ENCODE measurements at places on chromosomes 16 and 17. TPM values are rescaled to one million over a fixed set of nuclear protein-coding genes. Genes with fewer than 3 reads are reported as not detected.

DNA sequence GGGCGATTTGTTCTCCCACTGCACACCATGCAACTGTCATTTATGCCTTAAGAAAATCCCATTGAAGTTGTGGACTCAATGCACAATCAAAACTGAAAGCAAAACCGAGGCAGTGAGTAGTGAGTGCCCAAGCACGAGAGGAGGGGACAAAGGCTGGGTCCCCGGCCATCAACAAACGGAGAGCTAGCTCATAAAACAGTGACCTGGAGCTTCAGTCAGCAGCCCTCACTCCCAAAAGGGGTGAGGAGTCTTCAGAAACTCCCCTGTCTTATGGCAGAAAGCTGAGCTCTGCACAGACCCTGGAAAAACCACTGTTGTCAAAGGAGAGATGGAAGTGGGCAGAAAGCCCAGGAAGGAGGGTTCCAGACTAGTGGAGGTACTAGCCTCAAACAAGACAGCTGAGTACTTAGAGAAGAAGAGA is 96.9 kb downstream of the ADCY9 start:
- H3K4me3 ChIP-seq: no peak overlapping the region
- DNase-seq: no peak
- H3K27ac ChIP-seq: no peak overlapping the region
- no peaks in the 10 kb centered on the region for H3K4me1 ChIP-seq
- H3K27me3 ChIP-seq: no peaks in the 10 kb centered on the region
- H3K36me3 ChIP-seq: no peaks in the 10 kb centered on the region

PSMC3IP gene
- total RNA-seq: 37.3 TPM

GRCh38 chr17:74950207-74950606 is 14.5 kb downstream of the OTOP3 start:
- H3K4me1 ChIP-seq: no peaks in the 10 kb centered on the region
- peak; percentile 69 for DNase-seq
- H3K27ac ChIP-seq: no peak overlapping the region
- H3K4me3 ChIP-seq: no peak overlapping the region

DNAH2 gene
- 0.42 TPM for total RNA-seq

GRCh38 chr17:50708050-50709000 is 611 bp upstream of the ANKRD40 start:
- DNase-seq: peak; percentile 52
- peak overlapping the region; percentile 94 for H3K4me3 ChIP-seq
- H3K36me3 ChIP-seq: peaks cover 5% of the 10 kb centered on the region
- no peaks in the 10 kb centered on the region for H3K27me3 ChIP-seq
- H3K27ac ChIP-seq: peak overlapping the region; percentile 82
- H3K4me1 ChIP-seq: peaks cover 3% of the 10 kb centered on the region

C16orf96 gene
- 1.5 TPM for total RNA-seq

GRCh38 chr16:22810226-22810625 is 3.7 kb upstream of the HS3ST2 start:
- H3K4me3 ChIP-seq: no peak overlapping the region
- H3K4me1 ChIP-seq: no peaks in the 10 kb centered on the region
- peaks cover 97% of the 10 kb centered on the region for H3K27me3 ChIP-seq
- DNase-seq: no peak

SYNGR2 gene
- total RNA-seq: 47.5 TPM

DNA sequence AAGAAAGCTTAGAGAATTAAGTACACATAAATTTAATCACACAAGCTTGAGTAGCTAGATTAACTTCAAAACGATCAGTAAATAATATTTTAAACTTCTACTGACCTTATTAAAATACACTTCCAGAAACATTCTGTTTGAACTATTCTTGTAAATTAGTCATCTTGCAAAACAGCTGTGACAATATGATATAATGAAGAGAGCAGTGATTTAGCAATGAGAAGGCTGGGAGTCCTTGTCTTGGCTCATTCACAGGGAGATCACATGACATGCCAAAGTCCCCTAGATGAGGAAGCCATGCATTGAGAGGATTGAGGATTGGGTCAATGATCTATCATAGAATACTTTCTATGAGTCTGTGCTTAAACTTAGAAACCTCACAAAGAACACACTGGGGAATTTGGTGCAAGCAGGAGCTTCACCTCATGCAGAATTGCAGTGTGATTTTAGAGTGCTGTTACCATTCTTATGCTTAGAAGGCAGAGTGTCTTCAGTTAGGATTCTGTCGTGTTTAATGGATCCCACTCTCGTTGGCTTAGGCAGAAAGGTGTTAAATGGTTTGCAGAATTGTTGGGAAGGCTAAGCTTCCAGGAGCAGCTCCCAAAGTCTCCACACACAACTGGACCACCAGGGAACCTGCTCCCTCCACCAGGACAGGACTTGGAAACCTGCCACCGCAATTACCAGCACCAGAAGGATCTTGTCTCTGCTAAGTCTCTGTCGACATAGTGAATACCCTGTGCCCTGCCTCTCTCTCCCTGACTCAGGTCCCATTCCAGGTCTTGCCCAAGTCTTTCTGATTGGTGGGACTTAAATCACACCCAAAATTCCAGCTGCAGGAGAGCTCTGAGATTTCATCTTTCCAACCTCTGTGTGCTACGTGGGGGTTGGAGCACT is 87.1 kb downstream of the USP22 start:
- no peaks in the 10 kb centered on the region for H3K36me3 ChIP-seq
- peak; percentile 57 for DNase-seq
- H3K4me3 ChIP-seq: no peak overlapping the region
- no peak overlapping the region for H3K27ac ChIP-seq

SSTR5 gene
- 1.5 TPM for total RNA-seq

ZDHHC7 gene
- 39.5 TPM for total RNA-seq

DNA sequence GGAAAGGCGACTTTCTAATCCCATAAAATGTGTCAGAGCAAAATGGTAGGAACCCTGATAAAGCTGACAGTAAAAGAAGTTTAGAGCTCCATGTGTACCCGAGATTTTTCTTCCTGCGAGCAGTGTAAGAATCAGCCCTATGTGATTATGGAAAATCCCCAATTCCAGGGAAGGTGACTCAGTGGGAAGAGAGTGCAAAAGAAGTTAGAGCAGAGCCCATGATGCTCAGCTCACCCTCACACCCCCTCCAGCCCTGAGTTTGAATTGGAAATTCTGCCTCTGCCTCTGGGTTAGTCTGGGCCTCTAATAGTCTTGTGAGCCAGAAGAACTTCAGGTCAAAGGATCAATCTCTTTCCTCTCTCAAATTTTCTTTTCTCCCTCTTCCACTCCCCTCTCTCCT is 12.5 kb downstream of the C17orf78 start:
- no peaks in the 10 kb centered on the region for H3K36me3 ChIP-seq
- no peak for DNase-seq
- no peaks in the 10 kb centered on the region for H3K27me3 ChIP-seq
- peaks cover 3% of the 10 kb centered on the region for H3K4me1 ChIP-seq

DNA sequence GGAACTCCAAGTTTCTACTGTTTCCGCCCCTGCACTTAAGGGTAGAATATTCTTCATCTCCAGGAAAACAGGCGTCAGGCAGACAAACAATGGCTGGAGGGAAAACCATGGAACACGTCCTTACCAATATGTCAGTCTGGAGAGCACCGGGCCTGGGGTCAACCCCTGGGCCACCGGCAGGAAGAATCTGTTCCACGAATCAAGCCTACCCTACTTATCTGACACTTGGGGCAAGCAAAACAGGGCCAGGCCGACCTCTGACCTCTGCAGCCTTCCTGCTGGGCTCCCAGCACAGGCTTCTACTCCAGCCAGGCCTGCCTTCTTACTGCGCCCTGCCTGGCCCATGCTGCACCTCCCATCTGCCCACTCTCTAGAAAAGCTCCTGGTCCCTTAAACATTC is 10.1 kb downstream of the VAC14 start:
- DNase-seq: no peak
- no peak overlapping the region for H3K27ac ChIP-seq
- peaks cover 7% of the 10 kb centered on the region for H3K36me3 ChIP-seq
- no peaks in the 10 kb centered on the region for H3K4me1 ChIP-seq
- H3K27me3 ChIP-seq: no peaks in the 10 kb centered on the region
- no peak overlapping the region for H3K4me3 ChIP-seq

DNA sequence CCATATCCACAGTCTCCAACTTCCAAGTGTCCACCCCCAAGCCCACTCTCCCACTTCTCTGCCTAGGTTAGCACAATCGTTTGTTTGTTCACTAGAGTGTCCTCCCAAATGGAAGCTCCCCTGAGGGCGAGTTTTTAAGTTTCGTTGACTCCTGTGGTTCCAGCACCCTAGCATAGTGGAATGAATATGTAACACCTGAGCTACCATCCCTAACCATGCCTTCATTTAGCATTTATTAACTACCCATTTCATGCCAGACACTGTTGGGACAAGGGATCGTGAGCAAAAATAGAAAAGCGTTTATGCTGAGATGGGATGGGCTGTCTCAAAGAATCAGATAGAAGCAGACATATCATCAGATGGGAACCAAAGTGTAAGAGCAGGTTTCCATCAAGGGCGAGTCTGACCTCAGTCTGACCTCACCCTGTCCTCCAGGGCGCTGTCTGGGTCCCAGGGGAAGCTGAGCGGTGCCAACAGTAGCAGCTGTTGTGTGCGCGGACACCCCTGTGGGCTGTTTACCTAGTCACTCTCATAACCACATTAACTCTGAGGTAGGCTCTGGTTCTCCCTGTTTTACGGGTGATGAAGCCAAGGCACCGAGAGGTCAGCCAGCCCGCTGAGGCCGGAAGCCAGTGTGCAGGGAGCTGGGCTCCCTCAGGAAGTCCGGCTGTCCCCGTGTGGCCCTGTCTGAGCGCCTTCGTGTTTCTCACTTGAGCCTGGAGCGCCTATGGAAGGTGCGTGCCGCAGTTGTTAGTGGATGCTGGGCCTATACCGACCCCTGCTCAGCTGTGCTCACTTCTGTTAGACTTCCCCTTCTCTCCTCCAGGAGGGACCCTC is 6.2 kb downstream of the CNP start:
- H3K4me1 ChIP-seq: no peaks in the 10 kb centered on the region
- H3K27me3 ChIP-seq: no peaks in the 10 kb centered on the region
- H3K4me3 ChIP-seq: no peak overlapping the region
- no peak overlapping the region for H3K27ac ChIP-seq
- no peak for DNase-seq

DNA sequence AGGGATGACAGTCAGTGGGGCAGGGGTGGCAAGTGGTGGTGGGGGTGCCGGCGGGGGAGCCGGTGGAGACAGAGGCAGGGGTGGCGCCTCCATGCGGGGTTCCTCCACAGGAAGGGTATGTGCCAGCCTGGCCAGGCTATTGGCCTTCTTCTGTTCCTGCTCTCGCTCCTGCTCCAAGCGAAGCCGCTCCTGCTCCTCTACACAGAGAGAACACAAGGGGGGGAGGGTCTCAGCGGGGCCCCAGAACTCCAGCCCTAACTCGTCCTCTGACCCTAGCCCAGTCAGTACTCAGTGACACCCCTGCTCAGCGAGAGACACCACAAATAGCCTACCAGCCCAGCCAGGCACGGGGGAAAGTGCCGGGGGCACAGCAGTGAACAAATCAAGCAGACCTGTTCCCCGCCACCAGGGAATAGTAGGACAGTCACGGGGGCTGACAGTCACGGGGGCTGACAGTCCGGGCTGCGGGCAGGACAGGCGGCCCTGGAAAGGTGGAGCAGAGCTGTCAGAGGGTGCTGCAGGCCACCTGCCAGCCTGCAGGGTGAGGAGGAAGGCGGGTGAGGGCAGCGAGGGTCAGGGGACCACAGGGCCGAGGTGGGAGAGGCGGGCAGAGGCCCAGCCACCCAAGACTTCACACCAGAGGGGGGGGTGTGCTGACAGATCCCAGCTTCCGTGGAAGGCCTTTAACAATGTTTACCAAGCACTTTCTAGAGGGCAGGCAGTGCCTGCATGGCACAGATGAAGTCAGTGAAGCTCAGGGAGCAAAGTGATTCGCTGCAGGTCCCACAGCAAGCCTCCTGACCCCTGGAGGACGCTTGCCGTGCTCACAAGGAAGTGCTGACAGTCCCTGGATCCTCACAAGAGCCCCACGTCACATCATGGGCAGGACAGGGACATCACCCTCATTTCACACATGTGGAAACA is 5.3 kb downstream of the MNT start:
- no peaks in the 10 kb centered on the region for H3K36me3 ChIP-seq
- no peaks in the 10 kb centered on the region for H3K27me3 ChIP-seq
- DNase-seq: peak; percentile 83
- H3K4me1 ChIP-seq: peaks cover 24% of the 10 kb centered on the region
- H3K4me3 ChIP-seq: peak overlapping the region; percentile 75

MARCHF10 gene
- total RNA-seq: 0.87 TPM

NR1D1 gene
- total RNA-seq: 2.6 TPM

ACSM2A gene
- not detected for total RNA-seq

ZSCAN10 gene
- 35.2 TPM for total RNA-seq

COG4 gene
- total RNA-seq: 71.4 TPM

MYOCD gene
- 8.9 TPM for total RNA-seq

GRCh38 chr16:53156516-53156915 is 101.7 kb downstream of the CHD9 start:
- H3K4me3 ChIP-seq: no peak overlapping the region
- peaks cover 29% of the 10 kb centered on the region for H3K36me3 ChIP-seq
- no peak overlapping the region for H3K27ac ChIP-seq
- DNase-seq: no peak

DNA sequence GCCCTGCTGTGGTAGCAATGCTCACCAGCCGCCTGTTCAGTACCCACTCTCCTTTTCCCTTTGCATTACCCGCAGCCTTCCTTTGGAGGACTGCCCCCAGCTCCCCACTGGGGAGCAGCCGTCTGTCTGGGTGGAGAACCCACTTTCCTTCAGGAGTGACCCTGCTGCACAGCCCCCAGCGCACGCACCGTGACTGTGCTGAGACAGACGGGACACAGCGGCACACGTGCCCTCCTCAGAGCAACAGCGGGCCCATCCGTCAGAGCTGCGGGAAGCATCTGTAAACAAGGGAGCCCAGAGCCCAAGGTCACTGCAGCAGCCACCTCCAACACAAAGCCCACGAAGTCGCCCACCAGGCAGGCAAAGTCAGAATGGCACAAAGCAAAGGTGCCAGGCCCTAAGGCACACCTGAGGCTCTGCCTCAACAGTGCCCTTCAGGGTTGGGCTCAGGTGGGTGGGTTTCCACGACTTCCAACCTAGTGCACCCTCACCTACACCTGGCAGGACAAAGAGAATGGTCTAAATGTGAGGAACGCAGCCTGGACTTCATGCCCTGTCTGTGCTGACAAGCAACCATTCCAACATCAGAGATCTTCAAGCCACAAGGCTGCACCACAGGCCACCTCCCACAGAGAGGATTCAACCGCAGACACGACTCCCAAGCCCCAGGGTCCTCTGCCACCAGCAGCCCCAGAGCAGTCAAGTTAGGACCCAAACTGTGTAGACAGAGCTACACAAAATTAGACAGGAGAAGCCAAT is 9.9 kb downstream of the AXIN1 start:
- no peaks in the 10 kb centered on the region for H3K27me3 ChIP-seq
- peaks cover 47% of the 10 kb centered on the region for H3K36me3 ChIP-seq
- no peak overlapping the region for H3K4me3 ChIP-seq
- no peaks in the 10 kb centered on the region for H3K4me1 ChIP-seq
- no peak for DNase-seq

GRCh38 chr17:44568945-44569858 is 11.9 kb downstream of the FZD2 start:
- peak overlapping the region; percentile 60 for H3K27ac ChIP-seq
- no peaks in the 10 kb centered on the region for H3K4me1 ChIP-seq
- H3K4me3 ChIP-seq: no peak overlapping the region
- peak; percentile 80 for DNase-seq
- no peaks in the 10 kb centered on the region for H3K27me3 ChIP-seq
- H3K36me3 ChIP-seq: no peaks in the 10 kb centered on the region

All from endodermal cell (in vitro differentiated cells).